ENCODE measurements at places on chromosomes 12 and 14.

GRCh38 chr14:36256126-36256801 lies 64.2 kb downstream of the MBIP start:
- no peak overlapping the region for H3K4me3 ChIP-seq
- no peaks in the 10 kb centered on the region for H3K36me3 ChIP-seq
- H3K27ac ChIP-seq, result no peak overlapping the region
- peaks cover 5% of the 10 kb centered on the region for H3K27me3 ChIP-seq
- no peak for DNase-seq

- no peaks in the 10 kb centered on the region for H3K36me3 ChIP-seq
- peaks cover 22% of the 10 kb centered on the region for H3K27me3 ChIP-seq
- no peak overlapping the region for H3K4me3 ChIP-seq
These were observed 749.1 kb upstream of the TBX3 start for GRCh38 chr12:115433014-115433634.

DNA sequence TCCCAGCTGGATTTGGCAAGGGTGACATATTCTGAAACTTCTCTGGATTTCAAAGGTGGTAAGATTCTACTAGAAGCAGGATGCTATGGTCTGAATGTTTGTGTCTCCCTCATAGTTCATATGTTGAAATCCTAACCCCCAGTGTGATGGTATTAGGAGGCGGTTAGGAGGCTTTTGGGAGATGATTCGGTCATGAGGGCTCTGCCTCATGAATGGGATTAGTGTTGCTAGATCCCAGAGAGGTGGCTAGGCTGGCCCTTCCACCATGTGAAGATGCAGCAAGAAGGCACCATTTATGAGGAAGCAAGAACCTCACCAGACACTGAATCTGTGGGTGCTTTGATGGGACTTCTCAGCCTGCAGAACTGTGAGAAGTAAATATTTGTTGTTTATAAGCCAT lies 11.0 kb upstream of the PEX5 start:
- H3K36me3 ChIP-seq, result no peaks in the 10 kb centered on the region
- no peak overlapping the region for H3K27ac ChIP-seq
- no peak for DNase-seq
- H3K27me3 ChIP-seq, result peaks cover 9% of the 10 kb centered on the region

GRCh38 chr12:104348994-104349494 lies 45.5 kb downstream of the EID3 start:
- H3K36me3 ChIP-seq, result peaks cover 50% of the 10 kb centered on the region
- H3K4me3 ChIP-seq, result no peak overlapping the region
- no peak overlapping the region for H3K27ac ChIP-seq

DNA sequence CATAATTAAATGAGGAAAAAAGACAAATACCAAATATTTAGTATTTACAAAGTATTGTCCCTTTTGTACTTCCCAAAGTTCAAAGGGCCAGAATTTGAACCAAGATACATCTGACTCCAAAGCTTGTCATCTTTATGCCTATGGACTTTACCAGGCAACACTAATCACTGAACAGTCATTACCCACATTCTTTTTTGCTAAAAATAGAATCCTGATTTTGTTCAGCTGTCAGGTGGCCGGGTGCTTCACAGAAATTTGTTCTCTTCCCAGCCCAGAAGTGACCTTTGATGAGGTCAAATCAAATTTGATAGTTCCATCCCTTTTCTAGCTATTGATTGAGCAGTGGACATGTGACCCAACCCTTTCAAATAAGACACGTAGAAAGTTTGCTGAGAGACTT lies 121.6 kb downstream of the LLPH start:
- no peak for DNase-seq
- H3K27ac ChIP-seq, result no peak overlapping the region
- H3K4me1 ChIP-seq, result peaks cover 52% of the 10 kb centered on the region
- H3K27me3 ChIP-seq, result no peaks in the 10 kb centered on the region

DNA sequence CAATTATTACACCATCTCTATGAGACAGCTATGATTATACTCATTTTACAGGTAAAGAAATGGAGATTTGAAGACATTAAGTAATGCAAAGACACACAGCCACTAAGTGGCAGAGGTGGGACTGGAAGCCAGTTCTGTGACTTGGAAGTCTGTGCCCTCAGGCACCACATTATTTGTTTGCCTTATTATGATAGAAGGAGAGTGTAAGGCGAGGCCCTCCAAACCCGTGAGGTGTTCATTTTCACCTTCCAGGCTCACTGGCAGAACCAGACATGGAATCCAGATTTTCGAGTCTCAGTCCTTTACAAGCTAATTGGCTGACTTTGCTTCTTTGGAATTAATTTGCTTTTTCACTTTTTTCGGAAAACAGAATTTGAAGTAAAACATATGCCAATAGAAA lies 107.9 kb downstream of the CAND1 start:
- peaks cover 11% of the 10 kb centered on the region for H3K4me1 ChIP-seq
- H3K27ac ChIP-seq, result no peak overlapping the region
- no peak overlapping the region for H3K4me3 ChIP-seq
- no peak for DNase-seq
- H3K36me3 ChIP-seq, result no peaks in the 10 kb centered on the region

- peaks cover 37% of the 10 kb centered on the region for H3K4me1 ChIP-seq
- H3K36me3 ChIP-seq, result peaks cover 7% of the 10 kb centered on the region
- DNase-seq, result no peak
These were observed 155.1 kb downstream of the CALM1 start for GRCh38 chr14:90551733-90552464.

DNA sequence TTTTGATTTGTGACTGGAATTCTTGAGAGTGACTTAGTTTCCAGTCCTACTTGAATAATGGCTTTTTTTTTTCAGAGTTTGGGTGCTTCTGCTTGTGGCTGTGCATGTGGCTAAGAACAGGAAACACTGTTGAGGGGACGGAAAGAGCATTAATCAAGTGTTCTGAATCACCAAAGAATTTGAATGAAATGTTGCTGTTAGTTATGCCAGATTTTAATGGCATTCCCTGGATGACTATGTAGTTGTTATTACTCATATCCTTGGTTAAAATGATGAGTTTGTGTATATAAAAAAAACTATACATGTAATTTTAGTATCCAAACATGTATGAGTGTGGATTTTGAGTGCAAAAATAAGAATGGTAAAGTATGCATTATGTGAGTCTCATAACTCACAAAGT lies 347.9 kb downstream of the BCAT1 start:
- DNase-seq, result no peak
- H3K36me3 ChIP-seq, result no peaks in the 10 kb centered on the region
- no peak overlapping the region for H3K27ac ChIP-seq
- H3K4me3 ChIP-seq, result no peak overlapping the region
- H3K27me3 ChIP-seq, result no peaks in the 10 kb centered on the region

- H3K36me3 ChIP-seq, result peaks cover 11% of the 10 kb centered on the region
- peak overlapping the region; percentile 8 for H3K4me3 ChIP-seq
- H3K4me1 ChIP-seq, result peaks cover 71% of the 10 kb centered on the region
These were observed 432.9 kb downstream of the ZFP36L1 start for GRCh38 chr14:68359837-68360552.

GRCh38 chr12:21751517-21751916 lies 23.0 kb downstream of the KCNJ8 start:
- H3K27me3 ChIP-seq, result peaks cover 3% of the 10 kb centered on the region
- peaks cover 17% of the 10 kb centered on the region for H3K4me1 ChIP-seq
- peaks cover 10% of the 10 kb centered on the region for H3K36me3 ChIP-seq
- H3K27ac ChIP-seq, result peak overlapping the region; percentile 89
- DNase-seq, result peak; percentile 7

DNA sequence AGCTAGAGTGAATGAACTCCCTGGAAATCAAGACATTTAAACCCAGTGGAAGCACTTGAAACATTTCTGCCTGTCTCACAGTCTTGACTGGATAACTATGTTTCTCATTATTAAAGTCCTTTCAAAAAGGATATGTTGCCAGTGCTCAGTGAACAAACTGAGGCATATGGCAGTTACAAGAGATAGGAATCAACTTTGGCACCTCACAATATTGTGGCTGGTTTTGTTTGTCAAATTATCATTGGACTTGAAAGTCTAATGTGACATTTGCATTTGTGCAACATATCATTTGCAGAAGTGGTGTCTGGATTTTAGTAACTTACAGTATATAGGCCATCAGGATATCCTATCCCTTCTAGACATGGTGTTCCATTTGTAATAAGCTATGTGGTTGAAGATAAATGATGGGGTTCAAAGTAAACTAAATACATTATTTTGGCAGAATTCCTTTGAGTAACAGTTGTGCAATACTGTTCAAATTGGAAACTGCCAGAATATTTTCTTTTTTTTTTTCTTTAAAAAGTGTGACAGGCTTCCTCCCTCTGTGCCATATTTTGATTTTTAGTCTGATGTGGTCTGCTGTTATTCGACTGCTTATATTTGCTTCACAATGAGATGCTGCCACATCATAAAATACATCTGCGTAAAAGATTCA lies 927.7 kb downstream of the FLRT2 start:
- DNase-seq, result no peak
- no peaks in the 10 kb centered on the region for H3K4me1 ChIP-seq
- no peaks in the 10 kb centered on the region for H3K36me3 ChIP-seq
- no peak overlapping the region for H3K27ac ChIP-seq
- H3K27me3 ChIP-seq, result no peaks in the 10 kb centered on the region

DNA sequence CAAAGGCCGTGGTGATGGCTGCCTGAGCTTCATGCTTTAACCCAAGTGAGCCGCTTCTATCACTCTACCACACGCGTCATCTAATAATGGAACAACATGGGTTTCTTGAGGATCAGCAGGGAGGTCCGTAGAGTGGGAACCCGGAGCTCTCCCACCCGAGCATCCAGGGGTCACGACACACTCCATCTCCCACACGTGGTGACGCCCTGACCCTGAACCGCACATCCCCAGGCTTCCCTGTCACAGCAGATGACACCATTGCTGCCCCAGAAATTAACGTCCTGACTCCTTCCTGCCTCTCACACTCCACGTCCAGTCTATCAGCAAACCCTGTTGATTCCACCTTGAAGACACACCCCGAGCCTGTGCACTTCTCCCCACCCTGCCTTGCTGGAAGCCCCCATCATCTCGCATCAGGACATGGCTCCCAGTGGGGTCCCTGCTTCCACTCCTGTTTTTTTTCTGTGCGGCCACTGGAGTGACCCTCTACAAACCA lies 163.2 kb downstream of the PIWIL1 start:
- DNase-seq, result no peak
- no peak overlapping the region for H3K27ac ChIP-seq
- H3K27me3 ChIP-seq, result peaks cover 18% of the 10 kb centered on the region
- H3K36me3 ChIP-seq, result no peaks in the 10 kb centered on the region

- no peak for DNase-seq
- H3K4me1 ChIP-seq, result peaks cover 5% of the 10 kb centered on the region
- H3K36me3 ChIP-seq, result peaks cover 43% of the 10 kb centered on the region
These were observed 9.5 kb downstream of the FANCM start for GRCh38 chr14:45145214-45145613.

DNA sequence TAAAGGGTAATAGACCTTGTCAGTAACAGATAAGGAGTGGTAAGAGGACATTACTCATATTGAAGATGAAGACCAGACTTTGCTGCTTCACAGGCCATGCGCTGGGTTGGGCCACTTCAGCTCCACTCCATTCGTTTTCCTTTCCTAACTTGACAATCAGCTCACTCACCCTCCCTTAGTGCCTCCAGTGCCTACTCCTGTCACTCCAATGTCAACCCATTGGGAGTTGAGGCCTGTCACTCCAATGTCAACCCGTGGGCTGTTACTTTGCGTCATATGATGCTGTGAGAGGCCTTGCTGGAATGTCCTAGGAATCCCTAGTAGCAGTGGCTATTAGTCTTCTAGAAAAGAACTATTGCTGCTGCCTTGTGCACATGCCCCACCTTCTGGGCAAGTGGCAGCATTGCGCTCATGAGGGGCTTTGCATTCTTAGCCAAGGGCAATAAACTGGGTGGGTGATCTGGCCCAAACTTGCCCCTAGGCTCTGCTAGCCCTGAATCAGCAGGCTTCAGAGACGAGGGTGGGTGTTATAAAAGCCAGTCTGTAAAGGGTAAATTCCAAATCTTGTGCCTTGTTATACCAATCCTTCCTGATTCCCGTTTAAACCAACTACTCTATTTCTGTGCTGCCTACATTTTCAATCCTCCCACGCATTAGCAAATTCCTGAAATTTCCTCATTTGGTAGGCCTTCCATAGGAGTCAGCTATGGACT lies 36.1 kb downstream of the BAZ2A start:
- H3K4me1 ChIP-seq, result peaks cover 55% of the 10 kb centered on the region
- peaks cover 21% of the 10 kb centered on the region for H3K36me3 ChIP-seq

DNA sequence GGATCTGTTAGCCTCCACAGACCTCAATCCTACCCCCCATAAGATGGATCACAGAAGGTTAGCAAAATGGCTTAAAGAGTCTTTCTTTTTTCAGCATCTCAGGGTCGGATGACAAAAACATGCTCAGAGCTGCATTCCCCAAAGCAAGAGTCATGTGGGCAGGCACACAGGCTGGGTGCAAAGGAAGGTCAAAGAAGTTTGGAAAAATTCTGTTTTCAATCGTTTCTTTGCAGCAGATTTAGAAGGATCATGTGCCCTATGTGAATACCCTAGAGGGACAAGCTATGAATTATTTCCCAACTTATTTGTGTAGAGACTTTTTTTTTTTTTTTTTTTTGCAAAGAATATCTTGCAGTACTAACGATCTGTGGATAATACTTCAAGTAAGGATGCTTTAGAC lies 845.4 kb downstream of the VRK1 start:
- peaks cover 36% of the 10 kb centered on the region for H3K4me1 ChIP-seq
- no peaks in the 10 kb centered on the region for H3K36me3 ChIP-seq
- no peak overlapping the region for H3K27ac ChIP-seq
- H3K4me3 ChIP-seq, result no peak overlapping the region
- no peak for DNase-seq

DNA sequence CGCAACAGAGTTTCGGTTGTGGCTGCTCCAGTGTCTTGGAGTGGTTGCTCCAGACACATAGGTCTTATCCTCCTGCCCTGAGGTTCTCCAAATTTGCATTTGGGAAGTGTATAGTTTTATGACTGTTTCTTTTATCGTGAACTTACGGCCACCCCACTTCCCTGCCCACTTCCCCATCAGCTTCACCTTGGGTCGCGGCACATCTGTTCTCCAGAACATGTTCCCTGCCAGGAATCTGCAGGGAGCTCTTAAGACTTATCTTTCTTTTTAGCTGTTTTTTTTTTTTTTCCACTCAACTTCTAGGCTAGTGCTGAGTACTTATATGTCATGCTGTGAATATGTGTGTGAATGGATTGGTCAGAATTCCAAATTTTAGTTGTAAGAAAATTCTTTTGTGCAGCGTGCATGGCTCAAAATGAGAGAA lies 75.4 kb downstream of the ETV6 start:
- peaks cover 11% of the 10 kb centered on the region for H3K36me3 ChIP-seq
- H3K27me3 ChIP-seq, result no peaks in the 10 kb centered on the region
- no peak overlapping the region for H3K4me3 ChIP-seq

DNA sequence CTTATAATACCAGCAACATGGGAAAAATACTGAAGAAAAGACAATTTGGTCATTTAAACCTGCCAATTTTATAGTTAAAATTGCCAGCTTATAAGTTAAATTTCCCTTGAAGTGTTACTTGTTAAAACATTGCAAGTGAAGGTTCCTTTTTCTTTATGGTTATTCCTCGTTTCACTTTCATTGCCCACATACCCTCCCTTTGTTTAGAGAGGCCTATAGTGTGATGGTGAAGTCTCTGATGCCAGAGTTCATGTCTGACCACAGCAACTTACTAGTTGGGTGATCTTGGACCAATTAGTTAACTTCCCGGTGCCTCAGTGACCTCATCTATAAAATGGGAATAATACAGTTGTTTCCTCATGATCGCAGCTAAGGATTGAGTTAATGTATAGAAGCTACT lies 173.5 kb downstream of the ANO6 start:
- peaks cover 80% of the 10 kb centered on the region for H3K36me3 ChIP-seq
- H3K4me1 ChIP-seq, result no peaks in the 10 kb centered on the region
- H3K27me3 ChIP-seq, result no peaks in the 10 kb centered on the region
